ENCODE measurements at places on chromosomes 16 and 17.
A peak's percentile ranks its signal among the peaks of the same experiment; 100 is the strongest.

DNA sequence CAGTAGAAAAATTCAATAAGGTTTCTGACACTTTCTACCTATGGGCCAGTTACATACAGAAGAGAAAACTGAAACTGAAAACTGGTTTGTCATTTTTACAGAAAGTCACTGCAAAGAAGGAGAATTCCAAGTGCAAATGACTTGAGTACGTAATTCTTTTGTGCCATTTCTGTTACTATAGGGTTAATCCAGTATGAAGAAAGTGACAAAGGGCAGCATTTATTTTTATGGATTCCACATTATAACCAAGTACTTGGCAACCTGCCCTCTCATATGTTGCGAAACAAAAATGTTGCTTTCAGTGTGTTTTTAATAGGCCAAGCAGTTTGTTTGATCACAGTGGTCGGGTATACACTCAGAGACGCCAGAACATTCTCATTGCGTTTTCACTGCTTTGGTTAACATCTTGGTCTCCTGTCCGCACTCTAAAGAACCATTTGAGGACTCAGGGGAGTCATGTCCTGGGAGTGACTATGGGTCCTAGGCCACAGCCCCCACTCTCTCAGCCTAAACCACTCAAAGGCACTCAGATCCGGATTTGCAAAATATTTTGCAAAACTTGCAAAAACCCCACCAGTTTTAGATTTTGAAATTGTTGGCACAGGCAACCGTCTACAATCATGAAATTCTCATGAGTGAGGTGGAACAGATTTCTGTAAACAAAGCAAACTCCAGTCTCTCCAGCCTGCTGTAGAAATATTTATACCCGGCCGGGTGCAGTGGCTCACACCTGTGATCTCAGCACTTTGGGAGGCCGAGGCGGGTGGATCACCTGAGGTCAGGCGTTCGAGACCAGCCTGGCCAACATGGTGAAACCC, 15.4 kb upstream of the HELZ start:
- no peak for DNase-seq

DNA sequence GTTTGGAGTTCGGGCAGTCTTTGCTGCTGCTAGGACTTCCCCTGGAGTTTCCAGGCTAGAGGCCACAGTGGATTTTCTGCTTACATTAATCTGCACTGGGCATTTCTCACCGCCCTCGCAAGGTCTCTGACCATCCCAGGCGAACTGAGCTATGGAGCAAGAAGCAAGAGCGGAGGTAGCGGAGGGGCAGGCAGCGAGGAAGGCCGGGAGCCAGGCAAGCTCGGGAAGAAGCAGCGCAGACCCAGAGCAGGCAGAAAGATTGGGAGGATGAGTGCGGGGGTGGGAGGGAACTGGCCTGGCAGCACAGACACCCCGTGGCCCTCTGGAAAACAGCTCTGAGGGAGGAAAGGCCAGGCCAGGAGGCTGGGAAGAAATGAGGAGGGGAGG, 3.8 kb downstream of the COTL1 start:
- no peak for DNase-seq

GRCh38 chr17:66185862-66186261, 6.1 kb downstream of the CEP112 start:
- no peak for DNase-seq

DNA sequence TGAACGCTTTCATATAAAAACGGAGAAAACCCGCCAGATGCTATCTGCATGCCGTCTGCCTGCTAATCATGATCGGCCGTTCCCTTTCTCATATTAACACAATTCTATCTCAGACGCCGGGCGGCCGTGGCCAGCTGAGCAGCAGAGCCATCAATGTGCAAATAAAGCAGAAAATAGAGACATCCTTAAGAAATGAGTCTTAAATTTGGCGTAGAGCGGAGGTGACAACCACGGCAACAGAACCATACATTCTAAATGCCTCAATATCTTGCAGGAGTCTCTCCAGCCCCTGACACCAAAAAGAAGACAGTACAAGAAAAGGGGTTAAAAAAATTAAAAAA, 2.7 kb upstream of the IRX5 start:
- no peak for DNase-seq

GRCh38 chr17:48102798-48103715, 1.8 kb upstream of the CBX1 start:
- DNase-seq: no peak

- no peak for DNase-seq
These were observed 249.2 kb upstream of the GSE1 start for GRCh38 chr16:85363881-85364280.

- no peak for DNase-seq
These were observed 122.6 kb downstream of the SOCS1 start for GRCh38 chr16:11133344-11133943.

- DNase-seq: no peak
These were observed 71.5 kb upstream of the DHX40 start for GRCh38 chr17:59493867-59494266.

- no peak for DNase-seq
These were observed 159.1 kb downstream of the WWOX start for GRCh38 chr16:78258375-78259065.

GRCh38 chr17:70955441-70955840, 786.1 kb downstream of the KCNJ2 start:
- DNase-seq: no peak

- DNase-seq: peak; percentile 93
These were observed 63.3 kb upstream of the MTMR4 start for GRCh38 chr17:58577696-58578095.

DNA sequence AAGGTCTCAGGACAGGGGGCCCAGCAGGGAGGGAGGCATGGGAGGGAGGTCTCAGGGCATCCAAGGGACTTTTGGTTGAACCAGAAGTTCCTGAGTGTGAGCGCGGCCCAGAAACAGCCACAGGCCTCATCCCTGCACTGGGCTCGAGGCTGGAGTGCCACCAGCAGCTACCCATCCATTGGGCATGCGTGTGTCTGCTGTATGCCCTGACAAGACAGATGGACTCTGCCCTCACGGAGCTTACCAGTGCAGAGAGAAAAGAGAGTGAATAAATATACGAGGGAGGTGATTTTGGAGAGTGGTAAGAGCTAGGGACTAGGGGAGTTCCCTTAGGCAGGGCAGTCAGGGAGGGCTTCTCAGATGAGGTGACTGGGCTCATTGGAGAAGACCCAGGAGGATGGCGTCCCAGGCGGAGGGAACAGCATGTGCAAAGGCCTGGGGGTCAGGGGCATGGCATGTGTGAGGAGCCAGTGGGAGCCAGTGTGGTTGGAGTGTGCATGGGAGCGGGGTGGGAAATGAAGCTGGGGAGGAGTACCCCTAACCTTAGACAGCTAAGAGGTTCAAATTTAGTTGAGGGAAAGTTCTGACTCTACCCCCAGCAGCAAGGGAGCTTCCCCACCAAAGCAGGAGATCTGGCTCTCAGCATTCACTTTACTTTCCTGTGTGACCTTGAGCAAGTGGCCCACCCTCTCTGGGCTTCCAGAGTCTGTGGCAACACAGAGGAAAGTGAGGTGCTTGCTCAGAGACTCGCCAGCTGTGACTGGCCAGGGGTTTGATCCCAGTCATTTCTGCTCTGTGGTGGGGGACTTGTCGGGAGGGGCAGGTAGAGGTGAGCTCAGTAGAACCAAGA, 74.7 kb downstream of the SREBF1 start:
- DNase-seq: no peak

- DNase-seq: no peak
These were observed 57.6 kb downstream of the RAI1 start for GRCh38 chr17:17738901-17739300.

- peak; percentile 87 for DNase-seq
These were observed 192.2 kb upstream of the WSCD1 start for GRCh38 chr17:5877948-5878347.

DNA sequence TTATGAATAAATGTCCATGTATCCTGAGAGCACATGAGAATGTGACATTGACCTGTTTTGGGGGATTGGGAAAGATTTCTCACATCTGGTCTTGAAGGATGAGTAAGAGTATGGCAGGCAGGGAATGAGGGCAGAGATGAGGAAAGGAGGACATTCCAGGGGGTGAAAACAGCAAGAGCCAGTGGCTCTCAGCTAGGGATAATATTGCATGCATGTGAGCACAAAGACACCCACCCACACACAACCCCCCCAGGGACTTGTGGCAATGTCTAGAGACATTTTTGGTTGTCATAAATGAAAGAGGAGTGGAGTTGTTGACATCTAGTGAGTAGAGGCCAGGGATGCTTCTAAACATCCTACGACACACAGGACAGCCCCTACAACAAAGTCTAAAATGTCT, 6.0 kb downstream of the MYO1D start:
- no peak for DNase-seq

DNA sequence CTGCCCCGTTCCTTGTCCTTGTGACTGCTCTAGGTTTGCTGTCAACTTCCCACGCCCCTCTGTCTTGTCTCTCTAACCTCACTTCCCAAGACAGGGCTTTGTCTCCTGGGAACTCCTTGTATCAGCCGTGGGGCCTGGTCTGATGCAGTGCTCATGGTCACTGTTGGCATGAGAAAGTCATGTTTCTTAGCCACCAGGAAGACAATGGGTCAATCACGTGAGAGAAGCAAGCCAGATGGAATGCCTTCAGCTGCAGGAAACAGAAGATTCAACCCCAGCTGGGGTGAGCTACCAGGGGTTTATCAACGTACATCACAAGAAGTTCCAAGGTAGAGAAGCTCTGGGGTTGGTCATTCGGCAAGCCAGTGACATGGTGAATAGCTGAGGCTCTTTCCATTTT, 116.6 kb downstream of the IRF8 start:
- DNase-seq: no peak

DNA sequence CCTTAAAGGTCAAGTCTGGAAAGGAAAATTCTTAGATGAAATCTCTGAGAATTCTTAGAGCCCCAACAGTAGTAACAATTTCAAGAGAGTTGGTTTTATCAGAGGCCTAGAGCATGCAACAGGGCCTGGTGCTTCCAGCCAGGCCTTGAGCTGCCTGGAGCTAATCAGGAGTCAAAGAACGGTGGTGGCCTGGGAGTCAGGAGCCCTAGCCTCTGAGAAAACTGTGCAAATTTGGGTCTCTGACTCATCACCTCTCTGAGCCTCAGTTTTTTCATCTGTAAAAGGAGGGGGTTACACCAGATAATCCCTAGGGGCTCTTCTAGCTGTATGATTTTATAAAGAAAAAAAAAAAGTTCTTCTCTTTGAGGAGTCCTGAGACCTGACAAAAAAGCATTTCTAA, 227.3 kb upstream of the RPL38 start:
- no peak for DNase-seq

DNA sequence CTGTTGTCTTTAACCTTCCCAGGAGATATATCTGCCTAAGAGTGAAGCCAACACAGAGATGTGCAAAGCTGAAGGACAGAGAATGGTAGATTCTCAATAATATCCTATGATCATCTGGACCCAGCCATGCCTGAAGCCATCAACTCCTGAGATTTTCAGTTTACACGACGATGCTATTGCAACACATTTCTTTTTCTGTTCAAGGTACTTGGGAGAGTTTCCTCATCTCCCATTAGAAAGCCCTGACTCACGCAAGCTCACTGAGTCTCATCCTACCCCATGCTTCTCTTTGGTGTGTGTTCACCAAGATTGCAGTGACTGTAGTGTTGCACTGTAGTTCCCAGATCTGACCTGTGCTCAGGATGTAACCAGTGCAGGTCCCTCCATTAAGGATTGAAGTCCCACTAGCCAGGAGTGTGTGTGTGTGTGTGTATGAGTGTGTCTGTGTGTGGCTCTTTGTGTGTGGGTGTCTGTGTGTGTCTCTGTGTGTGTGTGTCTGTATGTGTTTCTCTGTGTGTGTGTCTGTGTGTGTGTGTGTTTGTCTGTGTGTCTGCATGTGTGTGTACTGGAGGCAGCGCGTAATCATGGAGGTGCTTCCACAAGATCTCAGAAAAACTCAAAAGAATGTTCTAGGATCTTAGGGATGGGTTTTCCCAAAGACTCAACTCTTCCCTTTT, 15.5 kb downstream of the CES1 start:
- no peak for DNase-seq

DNA sequence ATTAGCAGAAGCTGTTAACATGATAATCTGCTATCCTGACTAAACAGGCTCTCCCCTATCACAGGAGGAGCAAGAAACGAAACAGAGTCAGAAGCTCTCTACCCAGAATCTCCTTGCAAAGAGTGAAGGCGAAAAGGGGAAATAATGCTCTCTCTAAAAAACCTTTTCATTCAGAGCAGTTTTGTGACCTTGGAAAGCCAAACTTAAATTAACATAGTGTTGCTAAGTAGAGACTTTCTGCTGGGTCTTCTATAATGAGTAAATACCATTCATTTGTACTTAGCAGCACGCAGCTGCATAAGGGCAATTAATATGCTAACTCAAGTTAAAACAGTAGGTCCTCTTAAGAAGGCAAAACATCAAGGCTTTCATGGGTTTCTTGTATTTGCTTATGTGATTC, 101.7 kb upstream of the GPR139 start:
- no peak for DNase-seq

GRCh38 chr17:29565643-29566472, 979 bp downstream of the ABHD15 start:
- DNase-seq: peak; percentile 81

DNA sequence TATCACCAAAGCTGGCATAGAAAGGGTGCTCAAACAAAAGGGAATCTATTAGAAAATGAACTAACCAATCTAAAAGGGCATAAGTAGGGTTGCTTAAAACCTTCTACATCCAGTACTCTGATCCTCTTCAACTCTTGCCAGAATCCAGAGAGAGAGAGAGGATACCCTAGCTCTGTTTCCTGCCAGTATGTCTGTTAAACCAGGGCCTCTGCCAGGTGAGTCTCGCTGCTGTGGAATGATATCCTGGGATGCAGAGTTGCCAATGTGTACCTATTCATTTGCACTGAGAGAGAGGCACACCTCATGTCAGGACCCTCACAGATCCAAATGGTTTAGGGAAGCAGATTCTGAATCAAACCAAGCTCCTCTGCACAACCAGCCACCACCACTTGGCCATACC, 79.8 kb upstream of the DYNLRB2 start:
- DNase-seq: no peak

- peak; percentile 38 for DNase-seq
These were observed 206.0 kb upstream of the CHMP6 start for GRCh38 chr17:80785477-80786178.

DNA sequence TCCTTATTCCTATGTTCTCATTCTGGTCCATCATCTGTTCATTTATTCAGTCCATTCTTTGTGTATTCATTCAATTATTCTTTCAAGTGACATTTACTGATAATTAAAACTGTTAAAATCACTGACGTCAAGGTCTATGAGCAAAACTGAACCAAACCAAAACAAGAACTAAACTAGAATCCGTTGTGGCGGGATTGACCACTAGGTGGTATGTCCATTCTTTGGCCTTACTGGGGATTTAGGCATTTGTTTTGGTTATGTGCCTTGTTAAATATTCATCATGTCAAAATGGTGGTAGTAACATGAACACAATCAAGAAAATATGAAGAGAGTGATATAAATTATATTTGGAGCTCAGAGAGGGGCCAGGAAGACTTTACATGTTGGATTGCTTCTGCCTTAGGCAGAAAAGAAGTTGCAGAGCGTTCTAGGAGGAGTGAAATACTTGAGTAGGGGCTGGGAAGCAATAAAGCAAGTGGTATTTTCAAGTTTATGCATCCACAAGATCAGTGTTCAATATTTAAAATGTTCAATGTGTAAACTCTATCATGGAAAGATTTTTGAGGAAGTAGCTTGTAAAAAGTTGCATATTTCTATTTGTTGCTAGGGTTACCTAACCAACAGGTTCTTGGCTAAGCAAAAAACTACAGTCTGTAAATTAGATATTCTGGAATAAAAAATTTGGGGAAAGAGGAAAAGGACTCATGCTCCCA, 129.0 kb downstream of the CDH13 start:
- DNase-seq: no peak
